ENCODE measurements at places on chromosomes 3 and 15.

GRCh38 chr15:77870195-77871065 is 207.1 kb downstream of the TBC1D2B start:
- H3K4me3 ChIP-seq, result no peak overlapping the region
- H3K36me3 ChIP-seq, result no peaks in the 10 kb centered on the region
- no peaks in the 10 kb centered on the region for H3K27me3 ChIP-seq

- no peak overlapping the region for H3K27ac ChIP-seq
- no peak overlapping the region for H3K4me3 ChIP-seq
- H3K4me1 ChIP-seq, result no peaks in the 10 kb centered on the region
- no peaks in the 10 kb centered on the region for H3K27me3 ChIP-seq
- DNase-seq, result no peak
- H3K36me3 ChIP-seq, result no peaks in the 10 kb centered on the region
These were observed 677.7 kb upstream of the NECTIN3 start for GRCh38 chr3:110393941-110394340.

- H3K4me1 ChIP-seq, result no peaks in the 10 kb centered on the region
- no peak for DNase-seq
These were observed 131.9 kb upstream of the STRIT1 start for GRCh38 chr3:155425396-155425795.

DNA sequence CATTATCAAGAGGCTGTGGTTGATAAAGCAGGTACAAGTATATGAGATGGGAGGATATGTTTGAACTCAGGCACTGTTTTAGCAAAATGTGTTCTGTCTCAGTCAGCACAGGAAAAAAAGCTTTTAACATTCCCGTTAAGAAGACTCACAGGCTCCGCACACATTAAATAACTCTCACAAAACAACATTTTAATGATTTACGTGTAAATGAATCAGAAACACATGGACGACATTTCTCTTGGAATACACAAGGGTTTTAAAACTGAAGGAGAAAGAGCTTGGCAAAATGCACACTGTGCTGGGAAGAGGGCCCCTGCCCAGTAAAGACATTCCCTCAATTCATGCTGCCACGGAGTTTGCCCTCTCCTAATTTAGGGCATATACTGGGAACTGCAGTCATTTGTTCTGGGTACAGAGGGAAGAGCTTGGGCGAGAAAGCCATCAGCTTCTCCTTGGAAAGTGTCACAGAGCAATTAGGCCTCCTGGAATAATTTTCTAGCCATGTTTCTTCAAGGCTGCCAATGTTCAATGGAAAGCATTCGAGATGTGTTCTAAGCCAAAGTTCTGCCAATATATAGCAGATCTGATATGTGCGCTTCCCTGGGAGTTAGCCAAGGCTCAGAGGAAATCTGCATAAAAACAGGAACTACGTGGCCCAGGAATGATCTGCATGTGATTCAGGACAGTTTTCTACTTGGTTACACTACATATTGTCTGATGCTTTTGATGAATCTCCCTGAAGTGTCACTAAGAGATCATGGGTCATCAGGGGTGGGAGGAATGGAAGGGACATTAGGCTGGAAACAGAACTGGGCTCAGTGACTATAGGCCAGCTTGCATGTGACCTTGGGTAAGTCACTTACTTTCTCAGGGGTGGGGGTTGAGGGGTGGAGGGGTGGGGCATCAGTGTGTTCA is 2.2 kb upstream of the MASP1 start:
- H3K4me3 ChIP-seq, result no peak overlapping the region
- no peaks in the 10 kb centered on the region for H3K27me3 ChIP-seq

DNA sequence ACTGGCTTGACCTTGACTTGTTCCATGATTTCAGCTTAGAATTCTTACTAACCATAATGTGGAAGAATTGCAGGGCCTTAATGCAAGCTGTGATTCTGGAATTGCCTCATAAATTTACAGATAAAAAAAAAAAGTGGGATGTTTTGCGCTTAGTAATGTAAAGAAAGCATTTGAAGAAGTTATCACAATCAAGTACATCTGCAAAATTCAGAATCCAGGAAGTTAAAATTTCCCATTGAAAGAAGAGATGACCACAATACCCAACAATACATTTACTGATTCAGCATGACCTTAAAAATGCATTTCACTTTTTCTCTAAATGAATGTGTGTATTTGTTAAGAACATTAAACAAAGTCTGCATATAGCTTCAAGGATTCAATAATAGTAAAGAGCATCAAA is 65.1 kb upstream of the CCNL1 start:
- no peak for DNase-seq
- no peaks in the 10 kb centered on the region for H3K36me3 ChIP-seq
- H3K4me3 ChIP-seq, result no peak overlapping the region
- H3K27me3 ChIP-seq, result no peaks in the 10 kb centered on the region
- H3K27ac ChIP-seq, result no peak overlapping the region
- H3K4me1 ChIP-seq, result no peaks in the 10 kb centered on the region

GRCh38 chr3:198022604-198023003 is 62.6 kb downstream of the LMLN start:
- no peak overlapping the region for H3K27ac ChIP-seq
- no peaks in the 10 kb centered on the region for H3K36me3 ChIP-seq
- H3K4me3 ChIP-seq, result no peak overlapping the region
- no peaks in the 10 kb centered on the region for H3K4me1 ChIP-seq

GRCh38 chr3:171347301-171348039 is 112.7 kb downstream of the TNIK start:
- H3K4me3 ChIP-seq, result no peak overlapping the region
- H3K36me3 ChIP-seq, result no peaks in the 10 kb centered on the region

GRCh38 chr15:90004671-90005070 is 3.5 kb downstream of the ZNF710 start:
- H3K4me3 ChIP-seq, result no peak overlapping the region
- H3K27me3 ChIP-seq, result no peaks in the 10 kb centered on the region
- DNase-seq, result no peak
- no peak overlapping the region for H3K27ac ChIP-seq
- no peaks in the 10 kb centered on the region for H3K36me3 ChIP-seq

GRCh38 chr3:24523215-24523614 is 28.6 kb upstream of the THRB start:
- no peaks in the 10 kb centered on the region for H3K36me3 ChIP-seq
- H3K4me1 ChIP-seq, result no peaks in the 10 kb centered on the region
- H3K27ac ChIP-seq, result no peak overlapping the region
- peaks cover 7% of the 10 kb centered on the region for H3K27me3 ChIP-seq

GRCh38 chr15:22815766-22816165 is 22.7 kb upstream of the NIPA2 start:
- H3K4me3 ChIP-seq, result no peak overlapping the region
- H3K4me1 ChIP-seq, result no peaks in the 10 kb centered on the region
- peaks cover 12% of the 10 kb centered on the region for H3K36me3 ChIP-seq
- H3K27me3 ChIP-seq, result no peaks in the 10 kb centered on the region
- no peak overlapping the region for H3K27ac ChIP-seq
- no peak for DNase-seq

DNA sequence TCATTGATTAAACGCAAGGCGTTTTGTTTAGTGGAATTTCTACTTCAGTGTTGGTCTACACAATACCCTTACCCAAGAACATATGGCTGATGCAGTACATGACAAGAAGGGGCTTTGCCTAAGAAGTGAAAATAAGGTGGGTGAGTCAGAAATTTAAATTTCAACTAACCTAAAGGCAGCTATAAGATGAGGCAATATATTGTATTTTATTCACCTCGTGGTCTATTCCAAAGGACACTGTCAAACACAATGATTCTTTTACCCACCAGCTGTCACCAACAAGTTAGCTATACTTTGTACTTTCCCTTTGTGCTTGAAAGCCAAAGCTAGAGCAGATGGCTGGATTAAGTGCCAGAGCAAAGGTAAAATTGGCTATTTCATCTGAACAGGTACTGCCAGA is 10.9 kb upstream of the SETMAR start:
- no peaks in the 10 kb centered on the region for H3K27me3 ChIP-seq
- H3K36me3 ChIP-seq, result no peaks in the 10 kb centered on the region
- no peaks in the 10 kb centered on the region for H3K4me1 ChIP-seq
- no peak overlapping the region for H3K27ac ChIP-seq

GRCh38 chr15:46879032-46879770 is 838.1 kb upstream of the SEMA6D start:
- no peak overlapping the region for H3K4me3 ChIP-seq
- H3K27ac ChIP-seq, result no peak overlapping the region
- H3K4me1 ChIP-seq, result no peaks in the 10 kb centered on the region
- no peaks in the 10 kb centered on the region for H3K36me3 ChIP-seq

- H3K4me1 ChIP-seq, result no peaks in the 10 kb centered on the region
- H3K27ac ChIP-seq, result no peak overlapping the region
- no peak overlapping the region for H3K4me3 ChIP-seq
- no peaks in the 10 kb centered on the region for H3K36me3 ChIP-seq
- DNase-seq, result no peak
These were observed 288.0 kb downstream of the EPHA3 start for GRCh38 chr3:89395456-89395855.

DNA sequence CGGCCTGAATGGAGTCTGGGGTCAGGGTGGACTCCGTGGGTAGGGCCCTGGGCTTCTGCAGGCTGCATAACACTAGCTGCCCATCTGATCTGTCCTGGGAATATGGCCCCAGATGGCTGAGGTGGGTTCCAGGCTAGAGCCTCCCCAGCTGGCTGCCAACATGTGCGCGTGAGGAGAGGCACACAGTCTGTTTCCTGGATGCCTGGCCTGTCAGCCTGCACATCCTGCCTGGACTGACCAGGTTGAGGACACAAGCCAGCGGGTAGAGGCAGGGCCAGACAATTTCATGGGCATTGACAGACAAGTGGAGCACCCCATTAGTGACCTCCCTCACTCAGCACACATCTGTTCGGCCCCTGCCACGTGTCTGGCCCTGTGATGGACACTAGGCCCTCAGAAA is 29.8 kb upstream of the RPL29 start:
- H3K36me3 ChIP-seq, result no peaks in the 10 kb centered on the region
- H3K27me3 ChIP-seq, result no peaks in the 10 kb centered on the region
- no peak overlapping the region for H3K4me3 ChIP-seq
- H3K27ac ChIP-seq, result no peak overlapping the region
- peaks cover 5% of the 10 kb centered on the region for H3K4me1 ChIP-seq

DNA sequence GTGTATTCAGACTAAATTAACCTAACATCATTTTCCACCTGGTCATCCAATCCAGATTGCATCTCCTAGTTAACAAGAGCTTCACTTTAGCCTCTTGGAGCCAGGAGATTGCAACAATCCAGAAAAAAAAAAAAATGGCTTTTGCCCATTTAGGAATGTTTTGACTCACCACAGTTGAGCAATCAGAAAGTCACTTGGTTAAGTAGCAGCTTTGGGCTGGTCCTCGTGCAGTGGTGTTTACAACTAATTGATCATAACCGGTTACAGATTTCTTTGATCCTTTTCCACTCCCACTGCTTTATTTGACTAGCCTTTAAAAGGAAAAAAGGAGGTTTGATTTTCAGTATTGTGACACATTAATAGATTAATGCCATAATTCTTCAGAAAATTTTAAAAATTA is 688.8 kb upstream of the CCDC54 start:
- DNase-seq, result no peak
- H3K4me1 ChIP-seq, result no peaks in the 10 kb centered on the region
- H3K27me3 ChIP-seq, result no peaks in the 10 kb centered on the region
- no peaks in the 10 kb centered on the region for H3K36me3 ChIP-seq
- no peak overlapping the region for H3K27ac ChIP-seq

GRCh38 chr3:153291059-153291685 is 129.1 kb downstream of the RAP2B start:
- peaks cover 50% of the 10 kb centered on the region for H3K4me1 ChIP-seq
- H3K36me3 ChIP-seq, result no peaks in the 10 kb centered on the region
- no peak overlapping the region for H3K27ac ChIP-seq
- H3K27me3 ChIP-seq, result no peaks in the 10 kb centered on the region
- no peak for DNase-seq
- no peak overlapping the region for H3K4me3 ChIP-seq

- H3K36me3 ChIP-seq, result no peaks in the 10 kb centered on the region
- H3K27ac ChIP-seq, result no peak overlapping the region
- H3K27me3 ChIP-seq, result no peaks in the 10 kb centered on the region
- no peak for DNase-seq
These were observed 75.8 kb upstream of the GATA2 start for GRCh38 chr3:128568602-128569490.

GRCh38 chr15:55031727-55032126 is 165.0 kb downstream of the RSL24D1 start:
- no peaks in the 10 kb centered on the region for H3K4me1 ChIP-seq
- H3K27ac ChIP-seq, result no peak overlapping the region
- no peak for DNase-seq
- no peaks in the 10 kb centered on the region for H3K36me3 ChIP-seq
- H3K27me3 ChIP-seq, result no peaks in the 10 kb centered on the region
- H3K4me3 ChIP-seq, result no peak overlapping the region
